ENCODE measurements at places on chromosomes 2 and 18.

- DNase-seq: no peak
Observed at GRCh38 chr18:610214-610928, 13.6 kb downstream of the CLUL1 start.

GRCh38 chr2:241271706-241272302 lies 43.7 kb downstream of the HDLBP start:
- peak; percentile 73 for DNase-seq

- no peak for DNase-seq
Observed at GRCh38 chr2:40325116-40325515, 126.8 kb downstream of the SLC8A1 start.

- DNase-seq: no peak
Observed at GRCh38 chr2:241855245-241855887, 3.3 kb downstream of the PDCD1 start.

GRCh38 chr2:134289225-134289624 lies 35.4 kb downstream of the MGAT5 start:
- DNase-seq: peak; percentile 44

- DNase-seq: no peak
Observed at GRCh38 chr18:35705988-35706387, 124.4 kb downstream of the GALNT1 start.

GRCh38 chr2:5235701-5236100 lies 456.5 kb upstream of the SOX11 start:
- no peak for DNase-seq

DNA sequence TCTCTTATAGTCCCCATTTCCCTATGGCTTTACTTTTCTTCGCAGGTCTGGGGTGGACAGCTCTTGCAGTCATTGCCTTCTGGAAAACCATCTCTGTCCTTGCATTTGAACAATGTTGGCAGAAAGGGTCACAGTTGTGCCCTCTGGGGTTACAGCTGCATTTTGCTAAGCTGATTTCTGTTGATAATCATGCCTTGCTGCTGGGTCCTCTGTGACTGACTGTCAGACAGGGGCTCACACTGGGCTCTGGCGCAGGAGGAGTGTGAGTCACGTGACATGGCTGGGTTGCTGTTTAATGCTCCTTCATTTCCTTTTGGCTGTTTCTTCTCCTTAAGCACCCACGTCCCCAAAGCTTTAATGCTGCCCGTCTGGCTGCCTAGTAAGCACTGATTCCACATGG lies 196.6 kb upstream of the LHCGR start:
- no peak for DNase-seq

- DNase-seq: no peak
Observed at GRCh38 chr18:48161911-48162698, 231.6 kb upstream of the SMAD2 start.

DNA sequence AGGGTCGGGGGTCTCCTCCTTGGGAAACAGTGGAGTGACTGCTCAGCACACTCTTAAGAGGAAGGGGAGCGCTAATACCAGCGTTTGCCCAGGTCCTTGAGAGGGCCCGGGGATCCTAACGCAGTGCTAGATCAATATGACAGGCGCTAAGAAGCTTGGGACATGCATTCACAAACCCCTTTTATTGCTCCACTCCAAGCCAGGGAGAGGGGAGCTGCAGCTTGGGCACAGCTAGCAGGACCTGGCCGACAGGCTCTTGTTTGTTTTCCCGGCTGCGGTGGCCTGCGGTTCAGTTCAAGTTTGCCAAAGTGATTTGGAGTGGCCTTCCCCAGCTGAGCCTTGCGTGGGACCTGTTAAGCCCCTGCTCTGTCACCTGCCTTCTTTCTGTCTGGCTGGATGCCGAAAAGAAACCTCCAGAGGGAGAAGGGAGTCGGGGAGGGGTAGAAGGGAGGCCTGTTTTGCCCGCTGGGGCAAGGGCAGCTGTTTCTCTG lies 152.1 kb downstream of the GLI2 start:
- no peak for DNase-seq

- DNase-seq: no peak
Observed at GRCh38 chr18:26071020-26071419, 19.4 kb downstream of the SS18 start.

DNA sequence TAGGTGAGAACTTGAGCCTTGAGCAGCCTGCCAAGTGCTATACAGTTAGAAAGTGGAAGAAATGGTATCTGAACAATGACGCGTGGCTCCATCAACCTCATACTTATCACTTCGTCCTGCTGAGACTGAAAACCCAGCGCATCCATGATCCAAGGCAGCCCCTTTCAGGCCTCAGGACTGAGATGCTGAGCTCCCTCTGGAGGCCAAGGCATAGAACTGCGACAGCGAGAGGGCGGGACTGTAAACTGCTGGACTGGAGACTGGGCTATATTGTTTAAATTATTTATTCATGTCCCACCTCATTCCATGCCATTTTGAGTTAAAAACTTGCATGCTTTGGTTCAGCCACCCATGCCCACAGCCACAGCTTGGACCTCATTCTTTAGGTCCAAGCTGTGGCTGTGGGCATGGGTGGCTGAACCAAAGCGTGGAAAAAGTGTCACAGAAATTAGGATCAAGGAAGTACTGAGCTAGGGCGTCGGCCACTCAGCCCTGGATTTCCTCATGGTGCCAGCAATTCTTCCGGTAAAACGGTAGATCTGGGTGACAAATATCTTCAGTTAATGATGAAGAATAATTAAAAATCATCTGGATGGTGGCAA lies 195.5 kb downstream of the L3MBTL4 start:
- DNase-seq: peak; percentile 31

- DNase-seq: no peak
Observed at GRCh38 chr2:1864301-1864980, 120.1 kb upstream of the PXDN start.
